ENCODE measurements at places on chromosomes 2 and 18. TPM values are rescaled to one million over a fixed set of nuclear protein-coding genes. Genes with fewer than 3 reads are reported as not detected.

The RPRD1A gene
- total RNA-seq: 68.5 TPM

The SERPINB4 gene
- 0.05 TPM for total RNA-seq

The FOXD4L1 gene
- total RNA-seq: 0.07 TPM

The ATP6V1C2 gene
- not detected for total RNA-seq

The PDCD1 gene
- total RNA-seq: not detected

The STEAP3 gene
- total RNA-seq: 13.9 TPM

The GDF7 gene
- not detected for total RNA-seq

The KIF1A gene
- total RNA-seq: not detected

The GIGYF2 gene
- total RNA-seq: 38.4 TPM

The AMER3 gene
- total RNA-seq: not detected

The ANO7 gene
- 0.62 TPM for total RNA-seq

The TEKT4 gene
- total RNA-seq: not detected

DNA sequence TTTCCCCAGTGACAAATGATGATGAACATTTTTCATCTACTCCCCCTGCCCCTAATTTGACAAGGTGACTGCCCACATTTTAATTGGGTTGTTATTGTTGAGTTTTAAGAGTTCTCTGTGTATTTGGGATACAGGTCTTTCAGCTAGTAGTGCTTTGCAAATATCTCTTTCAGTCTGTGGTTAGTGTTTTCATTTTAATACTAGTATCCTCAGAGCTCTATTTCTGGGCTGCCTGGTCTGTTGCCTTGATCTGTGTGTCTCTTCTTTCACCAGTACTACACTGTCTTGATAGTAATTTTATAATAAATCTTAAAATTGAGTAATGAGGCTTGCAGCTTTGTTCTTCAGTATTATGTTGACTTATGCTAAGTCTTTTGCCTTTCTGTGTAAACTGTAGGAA is 19.7 kb downstream of the EIF5B start:
- DNase-seq: no peak

- DNase-seq: no peak
These were observed 275.7 kb downstream of the MYCN start for GRCh38 chr2:16215902-16216557.

DNA sequence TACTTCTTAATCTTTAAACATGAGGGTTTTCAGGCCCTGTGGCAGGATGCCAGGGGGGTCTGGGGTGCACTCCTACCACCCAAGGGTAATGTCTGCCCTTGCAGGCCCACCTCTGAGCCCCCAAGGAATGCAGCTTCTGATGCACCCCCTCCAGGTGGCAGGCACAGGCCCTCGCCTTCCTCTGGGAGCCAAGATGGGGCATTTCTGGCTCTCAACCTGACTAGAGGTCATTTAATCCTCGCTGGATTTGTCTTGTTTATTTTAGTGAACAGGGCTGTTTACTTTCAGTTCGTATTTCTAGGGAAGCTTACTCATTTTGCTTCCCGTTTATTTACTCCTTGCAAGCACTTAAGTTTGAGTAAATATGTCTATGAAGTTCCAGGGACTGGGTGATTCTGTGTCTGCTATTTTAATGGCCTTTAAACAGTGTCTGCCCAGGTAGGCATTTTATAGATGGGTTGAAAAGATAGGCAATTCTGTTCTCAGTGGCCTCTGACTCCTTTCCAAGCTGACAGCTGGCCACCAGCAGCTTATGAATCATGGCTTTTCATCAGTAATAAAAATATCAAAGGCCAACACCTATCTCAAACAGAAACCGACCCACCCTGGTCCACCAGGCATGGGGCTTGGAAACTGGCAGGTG is 11.1 kb upstream of the DNPEP start:
- peak; percentile 66 for DNase-seq

DNA sequence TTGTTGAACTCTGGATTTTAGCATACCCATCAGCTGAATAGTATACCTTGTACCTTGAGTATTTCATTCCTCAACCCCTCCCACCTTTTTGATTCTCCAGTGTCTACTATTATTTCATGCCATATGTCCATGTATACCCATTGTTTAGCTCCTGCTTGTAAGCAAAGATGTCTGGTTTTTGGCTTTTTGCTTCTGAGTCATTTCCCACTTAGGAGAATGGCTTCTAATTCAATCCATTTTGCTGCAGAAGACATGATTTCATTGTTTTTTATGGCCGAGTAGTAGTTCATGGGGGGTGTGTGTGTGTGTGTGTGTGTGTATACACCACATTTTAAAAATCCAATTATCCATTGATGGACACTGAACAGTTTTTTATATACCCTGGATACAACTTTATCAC is 24.3 kb upstream of the MOCOS start:
- no peak for DNase-seq

DNA sequence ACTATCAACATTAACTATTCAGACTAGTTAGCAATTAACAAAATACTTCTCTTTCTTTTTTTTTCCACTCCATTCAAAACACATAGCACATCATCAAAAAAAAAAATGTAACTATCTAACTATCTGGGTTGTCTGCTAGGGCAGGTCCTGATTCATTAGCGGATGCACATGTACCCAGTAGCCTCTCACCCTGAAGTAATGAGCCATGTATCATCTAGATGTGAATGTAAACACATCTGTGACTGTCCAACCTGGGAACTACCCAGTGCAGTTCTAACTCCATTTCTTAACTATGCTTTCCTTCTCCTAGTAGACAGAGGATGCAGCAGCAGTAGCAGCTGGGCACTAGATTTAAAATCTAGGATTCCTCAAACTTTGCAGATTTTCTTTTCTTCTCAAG is 183.1 kb upstream of the PIK3C3 start:
- peak; percentile 71 for DNase-seq

- DNase-seq: peak; percentile 29
These were observed 12.0 kb upstream of the C2orf66 start for GRCh38 chr2:196821195-196821594.

DNA sequence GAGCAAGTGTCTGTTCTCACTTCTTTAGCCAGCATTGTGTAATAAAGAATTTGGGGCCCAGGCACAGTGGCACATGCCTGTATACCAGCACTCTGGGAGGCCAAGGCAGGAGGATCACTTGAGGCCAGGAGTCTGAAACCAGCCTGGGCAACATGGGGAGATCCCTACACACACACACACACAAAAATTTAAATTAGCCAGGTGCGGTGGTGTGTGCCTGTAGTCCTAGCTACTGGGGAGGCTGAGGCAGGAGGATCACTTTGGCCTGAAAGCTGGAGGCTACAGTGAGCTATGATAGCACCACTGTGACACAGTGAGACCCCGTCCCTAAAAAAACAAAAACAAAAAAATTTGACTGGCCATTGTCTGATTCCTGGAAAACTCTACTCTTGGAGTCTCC is 8.3 kb downstream of the REV1 start:
- no peak for DNase-seq

DNA sequence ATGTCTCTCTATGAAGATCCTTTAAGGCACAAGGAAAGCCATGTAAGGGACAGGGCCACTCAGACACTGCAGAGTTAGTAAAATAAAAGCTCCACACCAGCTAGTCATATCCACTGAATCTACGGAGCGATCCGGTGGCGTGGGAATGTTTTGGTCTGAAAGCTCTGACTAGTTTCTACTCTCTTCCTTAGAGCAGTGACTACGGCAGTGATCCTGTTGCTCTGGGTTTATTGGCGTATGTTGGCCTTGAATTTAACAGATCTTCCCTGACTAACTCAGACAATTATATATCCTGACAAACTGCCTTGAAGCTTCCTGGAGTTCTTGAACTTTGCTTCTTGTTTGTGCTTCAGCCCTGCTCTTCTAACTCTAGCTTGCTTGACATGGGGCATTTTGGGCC is 115.3 kb upstream of the FZD5 start:
- no peak for DNase-seq

DNA sequence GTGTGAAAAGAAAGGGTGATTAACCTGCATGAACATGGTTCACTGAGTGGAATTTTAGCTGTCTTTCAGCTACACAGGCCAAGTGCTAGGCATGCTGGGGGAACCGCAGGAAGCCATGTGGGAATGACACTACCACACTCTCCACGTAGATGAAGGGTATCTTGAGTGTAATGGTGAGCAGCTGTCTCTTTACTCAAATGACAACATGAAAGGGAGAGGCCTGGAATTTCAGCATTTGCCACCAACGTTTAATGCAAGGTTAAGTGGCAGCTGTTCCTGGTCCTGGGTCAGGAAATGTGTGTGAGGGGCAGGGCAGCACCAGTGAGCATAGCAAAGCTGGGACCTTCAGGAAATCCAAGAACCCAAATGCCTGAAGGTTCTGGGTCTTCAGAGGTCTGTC is 588.4 kb downstream of the SLC4A3 start:
- no peak for DNase-seq

- peak; percentile 27 for DNase-seq
These were observed 101.4 kb downstream of the COLEC12 start for GRCh38 chr18:398935-399630.

- DNase-seq: peak; percentile 15
These were observed 39.7 kb upstream of the ABCA12 start for GRCh38 chr2:215178121-215178520.

DNA sequence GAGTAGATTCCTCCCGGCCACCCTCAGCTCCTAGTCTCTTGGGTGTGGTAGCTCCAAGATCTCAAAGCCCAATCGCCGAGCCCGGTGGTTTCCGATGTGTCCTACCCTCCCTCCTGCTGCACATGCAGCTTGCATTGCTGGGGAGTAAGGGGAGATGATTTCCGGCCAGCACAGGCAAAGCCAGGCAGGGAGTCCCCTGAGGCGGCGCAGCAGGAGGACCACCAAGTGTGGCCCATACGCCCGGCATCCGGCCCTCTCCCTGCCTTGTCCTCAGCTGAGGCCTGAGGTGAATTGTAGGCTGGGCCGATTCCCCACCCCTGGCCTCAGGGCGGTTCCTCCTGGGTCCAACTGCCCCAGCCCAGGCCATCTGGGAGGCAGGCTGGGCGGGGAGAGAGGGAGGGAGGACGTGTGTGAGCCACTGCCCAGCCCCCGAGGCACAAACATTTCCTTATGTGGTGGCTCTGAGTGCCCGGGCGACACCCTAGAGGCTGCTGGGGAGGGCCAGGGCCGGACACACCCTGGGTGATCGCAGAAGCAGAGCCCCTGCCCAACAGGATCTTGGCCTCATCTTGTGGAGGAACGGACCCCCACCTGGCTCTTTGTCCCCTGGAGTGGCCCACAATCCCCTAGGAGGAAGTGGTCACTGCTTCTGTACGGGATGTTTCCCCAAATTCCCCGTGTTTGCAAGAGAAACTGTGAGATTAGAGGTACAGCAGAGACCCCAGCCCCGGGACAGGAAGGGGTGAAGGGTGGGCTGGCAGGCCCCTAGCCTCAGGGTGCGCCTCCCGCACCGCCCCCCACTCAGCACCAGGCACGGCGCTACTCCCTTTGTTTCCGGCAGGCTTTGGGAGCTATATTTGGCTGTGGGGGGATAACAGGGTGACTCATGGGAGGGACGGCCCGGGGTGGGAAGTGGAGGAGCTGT is 41.9 kb upstream of the PTMA start:
- peak; percentile 97 for DNase-seq

GRCh38 chr2:210617732-210618330 is 61.4 kb downstream of the CPS1 start:
- peak; percentile 44 for DNase-seq

GRCh38 chr2:208440716-208441115 is 34.1 kb downstream of the PTH2R start:
- no peak for DNase-seq

DNA sequence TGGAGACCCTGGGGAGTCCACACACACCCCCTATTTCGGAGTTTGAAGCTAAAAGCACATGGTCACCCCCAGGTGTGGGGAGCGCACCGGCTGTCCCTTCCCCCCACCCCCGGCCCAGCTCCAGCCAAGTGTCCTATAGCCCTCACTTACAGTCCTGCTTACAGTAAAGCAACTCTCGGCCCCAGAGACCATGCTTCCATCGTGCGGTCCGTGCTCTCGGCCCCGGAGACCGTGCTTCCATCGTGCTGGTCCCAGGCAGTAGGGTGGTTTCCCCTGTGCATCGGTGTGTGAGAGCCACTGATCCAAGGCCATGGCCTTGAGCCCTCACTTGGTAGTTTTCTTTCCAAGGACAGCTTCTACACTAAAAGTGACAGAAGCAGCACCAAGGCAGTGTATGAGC is 48.7 kb downstream of the GBX2 start:
- DNase-seq: no peak

- no peak for DNase-seq
These were observed 28.4 kb downstream of the TGIF1 start for GRCh38 chr18:3478262-3478978.

GRCh38 chr2:38120264-38120592 is 44.3 kb upstream of the CYP1B1 start:
- DNase-seq: no peak

- DNase-seq: no peak
These were observed 644.3 kb downstream of the CBLN2 start for GRCh38 chr18:71899707-71900472.

GRCh38 chr2:235552671-235553070 is 58.8 kb downstream of the AGAP1 start:
- DNase-seq: no peak

- peak; percentile 74 for DNase-seq
These were observed 204.8 kb upstream of the GALNT5 start for GRCh38 chr2:157052685-157053224.

- DNase-seq: no peak
These were observed 40.4 kb downstream of the SLC9A4 start for GRCh38 chr2:102513355-102513939.

DNA sequence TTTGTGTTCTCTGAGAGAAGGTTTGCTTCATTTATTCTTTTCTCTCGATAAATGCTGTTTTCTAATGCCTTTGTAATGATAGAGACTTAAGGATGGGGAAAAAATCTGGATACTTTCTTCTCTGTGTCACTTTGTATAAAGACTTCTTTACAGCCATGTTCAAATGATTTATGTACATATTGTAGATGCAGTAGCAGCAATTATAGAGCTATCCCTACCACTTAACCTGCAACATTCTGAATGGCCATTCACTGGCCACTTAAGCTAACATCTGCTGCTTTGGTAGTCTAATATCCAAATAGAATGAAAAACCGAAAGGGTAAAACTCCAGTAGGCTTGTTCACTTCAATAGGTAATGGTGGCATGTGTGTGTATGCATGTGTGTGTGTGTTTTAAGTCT is 97.8 kb downstream of the CSRNP3 start:
- DNase-seq: no peak

GRCh38 chr2:98280376-98281102 is 65.7 kb upstream of the CNGA3 start:
- no peak for DNase-seq

DNA sequence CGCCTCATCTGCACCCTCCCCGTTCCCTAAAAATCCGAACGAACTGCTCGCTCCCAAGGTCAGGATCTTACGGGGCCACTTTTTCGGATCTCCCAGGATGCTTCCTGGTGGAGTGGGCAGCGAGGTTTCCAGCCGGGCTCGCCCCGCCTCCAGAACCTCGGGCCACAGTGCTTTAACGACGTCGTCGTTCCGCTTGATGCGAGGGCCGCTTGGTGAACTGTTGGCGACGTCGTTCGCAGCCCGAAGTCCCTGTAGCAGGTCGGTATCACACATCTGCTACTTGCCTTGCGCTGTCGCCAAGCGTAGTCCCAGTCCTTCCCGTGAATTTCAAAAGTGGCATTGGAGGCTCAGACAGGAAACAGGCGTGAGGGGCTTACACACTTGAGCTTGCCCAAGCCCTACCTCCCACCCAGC is 15.3 kb downstream of the EVX2 start:
- no peak for DNase-seq
